HT1080 (cell line): ENCODE measurements at places on chromosomes 16 and 17. TPM values are rescaled to one million over a fixed set of nuclear protein-coding genes. Genes with fewer than 3 reads are reported as not detected.

- no peak for DNase-seq
Observed at GRCh38 chr16:48539485-48540221, 70.3 kb downstream of the N4BP1 start.

DNA sequence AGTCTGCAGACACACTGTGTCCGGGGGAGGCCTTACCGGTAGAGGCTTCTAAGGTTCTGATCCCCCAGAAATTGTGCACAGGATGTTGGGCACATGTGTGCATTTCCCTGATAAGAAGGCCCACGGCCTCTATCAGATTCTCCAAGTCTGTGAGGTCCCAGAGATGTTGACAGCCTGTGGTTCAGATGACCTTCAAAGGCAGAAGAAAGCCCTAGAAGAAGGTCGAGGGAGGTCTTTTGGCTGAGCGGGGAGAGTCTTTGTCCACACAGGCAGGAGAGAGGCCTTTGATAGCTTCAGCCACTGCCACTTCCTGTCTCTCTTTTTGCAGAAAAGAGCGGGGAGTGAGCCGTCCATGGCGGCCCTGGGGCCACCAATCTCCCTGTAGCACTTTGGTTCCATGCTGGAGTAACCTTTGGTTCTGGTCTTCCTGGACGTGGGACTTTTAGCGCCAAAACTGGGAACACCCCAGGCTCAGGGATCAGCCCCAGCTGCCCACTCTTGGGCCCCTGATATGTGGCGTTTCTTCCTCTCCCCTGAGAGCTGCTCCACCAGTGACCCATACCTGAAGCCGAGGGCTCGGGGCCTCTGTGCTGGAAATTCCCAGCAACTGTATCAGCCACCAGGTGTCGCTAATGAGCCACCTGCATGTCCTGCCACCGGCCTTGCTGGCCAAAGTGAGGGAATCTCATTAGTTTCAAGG lies 28.1 kb upstream of the LGALS9 start:
- peak; percentile 66 for DNase-seq

DNA sequence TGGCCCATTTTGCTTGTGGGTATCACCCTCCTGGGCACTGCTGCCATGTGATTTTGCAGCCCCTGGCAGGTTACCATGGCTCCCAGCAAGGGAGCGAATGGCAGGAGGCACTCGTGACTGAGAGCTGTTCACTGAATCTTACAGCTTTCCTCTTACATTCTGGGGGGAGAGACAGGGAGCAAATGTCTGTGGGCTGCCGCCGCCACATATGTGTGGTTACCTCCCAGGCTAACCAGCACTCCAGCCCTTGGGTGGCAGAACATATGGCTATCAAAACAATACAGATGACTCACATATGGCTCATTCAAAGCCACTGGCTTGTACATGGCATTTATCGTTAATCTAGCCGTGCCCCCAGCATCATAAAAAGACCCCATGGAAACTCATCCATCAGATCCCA lies 19.8 kb downstream of the GTF3C1 start:
- peak; percentile 83 for DNase-seq

- no peak for DNase-seq
Observed at GRCh38 chr17:54899721-54900456, 763 bp upstream of the TOM1L1 start.

GRCh38 chr17:70072546-70073309 lies 2.3 kb upstream of the KCNJ16 start:
- no peak for DNase-seq

- peak; percentile 50 for DNase-seq
Observed at GRCh38 chr17:74773871-74774286, 2.3 kb downstream of the NAT9 start.

- no peak for DNase-seq
Observed at GRCh38 chr16:11792410-11793241, 4.4 kb downstream of the ZC3H7A start.

DNA sequence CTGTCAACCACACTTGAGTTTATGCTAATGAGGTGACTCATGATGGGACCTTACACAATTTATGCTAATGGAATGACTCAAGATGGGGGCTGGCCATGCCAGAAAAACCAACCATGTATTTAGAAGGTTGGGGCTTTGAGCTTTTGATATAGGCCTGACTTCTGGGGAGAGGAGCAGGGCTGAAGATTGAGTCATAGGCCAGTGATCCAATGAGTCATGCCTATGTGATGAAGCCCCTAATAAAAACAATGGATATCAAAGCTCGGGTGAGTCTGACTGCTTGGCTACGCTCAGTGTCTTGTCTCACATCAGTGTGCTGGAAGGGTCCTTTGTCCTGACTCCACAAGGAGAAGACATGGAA lies 7.3 kb downstream of the MFSD6L start:
- DNase-seq: peak; percentile 75

- no peak for DNase-seq
Observed at GRCh38 chr17:38439436-38439835, 11.2 kb downstream of the ARHGAP23 start.

DNA sequence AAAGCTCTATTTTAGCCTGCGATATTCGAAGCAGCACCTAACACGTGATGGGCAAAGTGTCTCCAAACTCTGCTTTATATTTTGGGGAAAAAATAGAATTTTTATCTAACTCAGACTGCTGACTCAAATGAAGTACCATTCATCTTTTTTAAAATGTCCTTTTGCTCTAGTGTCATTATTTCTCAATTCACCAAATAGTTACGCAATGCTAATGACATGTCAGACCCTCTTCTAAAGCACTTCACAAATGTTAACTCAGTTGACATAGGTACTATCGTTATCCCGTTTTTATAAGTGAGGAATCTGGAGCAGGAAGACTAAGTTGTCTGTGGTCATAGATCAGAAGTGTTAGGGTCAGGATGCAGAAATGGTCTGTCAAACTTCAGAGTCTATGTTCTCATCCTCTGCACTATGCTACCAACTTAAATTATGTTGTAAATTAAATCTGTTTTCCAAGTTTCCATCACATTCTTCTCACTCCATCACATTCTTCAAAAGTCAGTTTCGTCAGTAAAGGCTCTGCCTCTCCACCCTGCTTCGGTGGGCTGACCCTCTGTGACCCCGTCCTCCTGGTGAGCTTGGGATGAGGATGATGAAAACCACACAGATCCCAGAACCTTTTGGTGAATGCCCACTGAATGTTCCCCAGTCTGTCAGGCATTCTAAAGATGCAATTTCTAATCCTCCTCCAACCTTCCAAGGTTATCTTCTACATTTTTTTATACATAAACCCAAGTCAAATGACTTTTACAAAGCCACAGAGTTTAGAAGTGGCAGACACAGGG lies 102.8 kb downstream of the ADAMTS18 start:
- DNase-seq: no peak

NT5M gene
- 1.9 and 2.9 TPM in 2 replicates for total RNA-seq

NHLRC4 gene
- total RNA-seq: 0.07 and 1.1 TPM in 2 replicates

SLC16A11 gene
- not detected in 2 replicates for total RNA-seq

TADA2A gene
- 26.7 and 28.8 TPM in 2 replicates for total RNA-seq

COX10 gene
- total RNA-seq: 26.2 and 32.4 TPM in 2 replicates

PITPNM3 gene
- total RNA-seq: 0.32 and 0.33 TPM in 2 replicates

PYDC1 gene
- total RNA-seq: not detected in 2 replicates
